Peyer's patch (tissue), 4 donors: ENCODE measurements at places on chromosomes 7 and 10. TPM values are rescaled to one million over a fixed set of nuclear protein-coding genes. Genes with fewer than 3 reads are reported as not detected.
A peak's percentile ranks its signal among the peaks of the same experiment; 100 is the strongest.

Gene PNPLA8
- 14.9 TPM for total RNA-seq

DNA sequence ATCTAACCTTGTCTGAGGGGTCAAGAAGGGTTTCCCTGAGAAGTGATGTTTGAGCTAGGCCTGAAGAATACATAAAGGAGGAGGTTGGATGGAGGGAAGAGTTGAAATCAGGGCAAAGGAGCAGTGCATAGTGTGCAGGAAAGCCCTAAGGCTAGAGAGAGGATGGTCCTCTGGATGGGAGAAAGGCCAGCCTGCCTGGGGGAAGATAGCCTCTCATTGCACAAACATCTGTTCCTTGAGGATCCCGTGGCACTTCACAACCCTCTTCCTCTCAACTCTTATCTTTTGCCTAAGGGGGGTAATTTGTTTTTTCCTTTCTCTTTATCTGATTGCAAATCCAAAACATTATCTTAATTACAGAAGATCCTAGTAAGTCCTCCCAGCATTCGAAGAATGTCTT lies 35.7 kb downstream of the STAMBPL1 start:
- no peaks in the 10 kb centered on the region for H3K36me3 ChIP-seq
- no peaks in the 10 kb centered on the region for H3K4me1 ChIP-seq
- DNase-seq, result no peak

- no peaks in the 10 kb centered on the region for H3K36me3 ChIP-seq
- H3K4me1 ChIP-seq, result peaks cover 6% of the 10 kb centered on the region
- no peak overlapping the region for H3K4me3 ChIP-seq
- H3K27me3 ChIP-seq, result no peaks in the 10 kb centered on the region
- peak overlapping the region; percentile 90 for H3K27ac ChIP-seq
- peak; percentile 87 for DNase-seq
These were observed 38.6 kb upstream of the SH2D4B start for GRCh38 chr10:80498833-80499741.

DNA sequence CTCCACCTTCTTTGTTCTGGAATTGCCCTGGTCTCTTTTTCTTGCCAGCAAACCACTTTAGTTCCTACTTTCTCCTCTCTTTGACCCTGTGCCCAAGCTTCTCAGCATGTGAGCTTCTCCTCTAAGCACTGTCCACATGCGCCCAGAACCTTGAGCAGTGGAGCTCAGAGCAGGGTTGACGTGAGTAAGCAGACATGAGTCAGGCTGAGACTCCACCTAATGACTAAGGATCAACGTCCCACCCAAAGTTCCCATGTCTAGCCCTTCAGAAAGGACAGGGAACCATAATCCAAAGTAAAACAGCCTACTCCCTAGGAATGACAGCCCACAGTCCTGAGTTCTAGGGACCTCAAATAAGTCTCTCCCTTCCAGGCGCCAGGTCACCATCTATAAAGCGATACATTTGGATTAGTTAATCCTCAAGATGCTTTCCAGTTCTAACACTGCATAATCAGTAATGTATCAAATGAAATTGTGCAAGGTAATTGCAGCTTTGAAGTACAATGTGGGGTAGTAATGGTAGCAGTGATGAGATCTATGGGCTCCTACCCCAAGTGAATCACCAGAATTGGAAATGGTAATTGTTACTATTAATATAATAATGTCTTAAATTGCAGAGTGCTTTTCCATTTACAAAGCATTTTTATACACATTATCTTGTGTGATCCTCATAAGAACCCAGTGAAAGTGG lies 44.5 kb downstream of the KCNMA1 start:
- no peaks in the 10 kb centered on the region for H3K36me3 ChIP-seq
- H3K4me3 ChIP-seq, result no peak overlapping the region
- H3K4me1 ChIP-seq, result no peaks in the 10 kb centered on the region
- no peak overlapping the region for H3K27ac ChIP-seq

- H3K4me1 ChIP-seq, result no peaks in the 10 kb centered on the region
- H3K36me3 ChIP-seq, result no peaks in the 10 kb centered on the region
- H3K27me3 ChIP-seq, result no peaks in the 10 kb centered on the region
- no peak for DNase-seq
- H3K27ac ChIP-seq, result no peak overlapping the region
These were observed 370.1 kb upstream of the PRKCQ start for GRCh38 chr10:6950133-6950532.

DNA sequence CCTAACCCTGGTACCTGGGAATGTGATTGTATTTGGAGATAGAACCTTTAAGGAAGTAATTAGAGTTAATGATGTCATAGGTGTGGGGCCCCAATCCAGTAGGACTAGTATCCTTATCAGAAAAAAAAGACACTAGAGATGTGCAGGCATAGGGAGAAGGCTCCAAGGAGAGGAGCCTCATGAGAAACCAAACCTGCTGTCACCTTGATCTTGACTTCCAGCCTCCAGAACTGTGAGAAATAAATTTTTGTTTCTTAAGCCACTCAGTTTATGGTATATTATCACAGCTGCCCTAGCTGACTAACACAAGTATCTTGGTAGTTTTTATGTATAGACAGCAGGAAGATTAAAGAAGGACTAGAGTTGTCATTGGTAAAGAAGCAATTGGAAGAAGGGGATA lies 23.9 kb upstream of the CELF2 start:
- no peak for DNase-seq
- H3K27ac ChIP-seq, result no peak overlapping the region
- H3K4me1 ChIP-seq, result no peaks in the 10 kb centered on the region
- no peaks in the 10 kb centered on the region for H3K27me3 ChIP-seq

DNA sequence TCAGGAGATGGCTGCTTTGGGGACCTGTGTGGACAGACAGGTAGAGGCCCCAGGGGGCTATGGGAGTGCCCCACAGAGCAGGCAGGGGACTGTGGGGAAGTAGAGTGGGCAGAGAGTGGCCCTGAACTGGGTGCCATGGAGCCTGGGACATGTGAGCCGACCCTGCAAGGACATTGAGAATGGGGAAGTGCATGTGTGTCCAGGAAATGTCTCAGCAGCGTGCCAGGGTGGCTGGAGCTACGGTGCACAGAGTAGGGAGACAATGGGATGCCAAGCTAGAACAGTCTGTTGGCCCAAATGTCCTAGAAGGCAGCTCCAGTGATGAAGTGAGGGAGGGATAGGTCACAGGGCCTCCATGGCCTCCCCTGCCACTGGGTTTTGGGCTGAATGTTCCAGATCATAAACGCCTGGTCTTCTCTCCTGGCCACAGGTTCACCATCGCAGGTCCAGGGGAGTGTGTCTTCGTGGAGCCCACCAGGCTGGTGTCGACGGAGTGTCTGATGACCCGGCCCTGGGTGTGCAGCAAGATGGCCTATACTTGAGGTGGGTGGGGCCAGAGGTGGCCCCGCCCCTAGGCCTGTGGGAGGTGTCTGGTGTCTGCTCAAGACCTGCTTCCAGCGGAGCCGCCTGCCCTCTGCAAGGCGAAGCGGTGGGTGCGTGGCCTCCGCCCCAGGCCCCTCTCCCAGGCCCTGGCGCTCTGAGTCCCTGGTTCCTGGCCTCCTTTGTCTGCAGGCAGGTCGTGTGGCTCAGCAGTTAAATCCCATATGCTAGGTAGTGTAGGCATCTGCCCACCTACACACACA lies 20.5 kb downstream of the CLEC2L start:
- DNase-seq, result no peak
- H3K36me3 ChIP-seq, result no peaks in the 10 kb centered on the region
- no peak overlapping the region for H3K4me3 ChIP-seq
- H3K4me1 ChIP-seq, result no peaks in the 10 kb centered on the region
- no peaks in the 10 kb centered on the region for H3K27me3 ChIP-seq
- H3K27ac ChIP-seq, result no peak overlapping the region

Gene NOS3
- 18.2 TPM for total RNA-seq

DNA sequence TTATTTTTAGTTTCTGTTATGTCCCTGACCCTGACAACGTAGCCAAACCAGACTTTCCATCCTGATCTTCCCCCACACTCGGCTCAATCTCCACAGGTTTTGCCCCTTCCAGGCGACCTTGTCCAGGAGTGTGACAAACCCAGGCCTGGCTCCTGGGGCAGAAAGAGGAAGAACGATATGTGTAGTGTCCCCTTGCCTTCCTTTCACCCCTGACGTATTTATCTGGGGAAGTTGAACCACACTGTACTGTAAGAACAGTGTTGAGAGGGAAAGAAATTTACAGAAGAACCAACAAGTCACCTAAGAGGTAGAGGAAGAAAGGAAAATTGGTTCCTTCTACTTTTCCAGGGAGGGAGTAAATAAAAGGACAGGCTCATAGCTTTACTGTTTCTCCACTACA lies 158.0 kb downstream of the VTI1A start:
- no peak for DNase-seq
- no peak overlapping the region for H3K27ac ChIP-seq
- H3K27me3 ChIP-seq, result no peaks in the 10 kb centered on the region
- no peaks in the 10 kb centered on the region for H3K4me1 ChIP-seq

Gene RBP3
- total RNA-seq, result not detected

GRCh38 chr7:1923409-1924257 lies 253.6 kb downstream of the ELFN1 start:
- no peak overlapping the region for H3K27ac ChIP-seq
- H3K36me3 ChIP-seq, result no peaks in the 10 kb centered on the region
- H3K4me3 ChIP-seq, result no peak overlapping the region
- H3K4me1 ChIP-seq, result no peaks in the 10 kb centered on the region
- no peak for DNase-seq

DNA sequence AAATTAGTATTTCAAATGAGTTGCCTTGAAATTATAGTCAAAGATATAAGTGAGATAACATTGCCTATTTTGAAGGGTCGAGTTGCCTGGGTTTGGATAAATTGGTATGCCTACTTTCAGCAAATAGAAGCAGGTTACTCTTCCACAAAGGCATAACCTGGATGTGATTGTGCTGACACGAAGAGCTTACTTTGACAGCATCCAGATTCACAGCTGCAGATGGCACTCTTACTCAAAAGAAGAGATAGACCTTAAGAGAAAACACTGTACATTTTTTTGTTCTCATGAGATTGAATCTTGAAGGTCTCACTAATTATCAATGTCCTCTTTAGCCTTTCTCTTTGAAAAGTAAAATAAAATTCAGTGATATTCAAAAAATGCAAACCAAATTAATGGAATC lies 1338.7 kb downstream of the REEP3 start:
- H3K27me3 ChIP-seq, result no peaks in the 10 kb centered on the region
- no peak overlapping the region for H3K27ac ChIP-seq
- H3K4me1 ChIP-seq, result no peaks in the 10 kb centered on the region
- DNase-seq, result no peak

GRCh38 chr7:69335331-69335730 lies 262.9 kb upstream of the AUTS2 start:
- no peak overlapping the region for H3K4me3 ChIP-seq
- no peaks in the 10 kb centered on the region for H3K36me3 ChIP-seq
- H3K4me1 ChIP-seq, result no peaks in the 10 kb centered on the region
- DNase-seq, result no peak
- no peaks in the 10 kb centered on the region for H3K27me3 ChIP-seq

GRCh38 chr10:13502380-13502779 lies 26.4 kb downstream of the BEND7 start:
- H3K27ac ChIP-seq, result no peak overlapping the region
- no peak overlapping the region for H3K4me3 ChIP-seq
- no peaks in the 10 kb centered on the region for H3K36me3 ChIP-seq
- no peaks in the 10 kb centered on the region for H3K27me3 ChIP-seq
- H3K4me1 ChIP-seq, result no peaks in the 10 kb centered on the region

GRCh38 chr7:18803923-18804322 lies 308.4 kb downstream of the HDAC9 start:
- DNase-seq, result no peak
- no peaks in the 10 kb centered on the region for H3K4me1 ChIP-seq
- no peak overlapping the region for H3K4me3 ChIP-seq
- no peaks in the 10 kb centered on the region for H3K27me3 ChIP-seq
- no peak overlapping the region for H3K27ac ChIP-seq
- H3K36me3 ChIP-seq, result no peaks in the 10 kb centered on the region

DNA sequence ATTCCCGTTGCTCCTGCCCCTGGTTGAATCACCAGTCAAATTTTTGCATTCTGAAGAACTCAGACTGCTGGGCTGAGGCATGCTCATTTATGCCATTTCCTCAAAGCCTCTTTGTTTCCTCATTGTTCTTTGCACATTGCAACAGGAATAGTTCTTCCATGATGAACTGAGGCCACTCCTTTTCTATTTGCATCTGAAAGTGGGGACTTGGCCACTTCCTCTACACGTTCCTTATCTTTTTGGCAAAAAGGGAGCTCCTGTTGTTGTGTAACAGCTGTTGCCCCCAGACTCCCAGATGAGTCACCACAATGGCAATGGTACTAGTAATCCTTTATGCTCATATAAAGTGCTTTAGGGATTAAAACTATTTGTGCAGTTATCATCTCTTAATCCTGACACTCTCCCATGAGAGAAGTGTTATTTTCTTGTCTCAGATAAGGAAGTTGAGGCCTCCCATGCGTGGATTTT lies 20.1 kb upstream of the ITPRID1 start:
- H3K27ac ChIP-seq, result no peak overlapping the region
- no peak for DNase-seq
- no peak overlapping the region for H3K4me3 ChIP-seq

Gene LBX1
- total RNA-seq, result not detected

Gene HOXA4
- total RNA-seq, result 4.1 TPM

GRCh38 chr10:88728107-88728763 lies 22.2 kb downstream of the LIPK start:
- H3K36me3 ChIP-seq, result no peaks in the 10 kb centered on the region
- no peak overlapping the region for H3K4me3 ChIP-seq
- no peak for DNase-seq
- H3K27me3 ChIP-seq, result no peaks in the 10 kb centered on the region

DNA sequence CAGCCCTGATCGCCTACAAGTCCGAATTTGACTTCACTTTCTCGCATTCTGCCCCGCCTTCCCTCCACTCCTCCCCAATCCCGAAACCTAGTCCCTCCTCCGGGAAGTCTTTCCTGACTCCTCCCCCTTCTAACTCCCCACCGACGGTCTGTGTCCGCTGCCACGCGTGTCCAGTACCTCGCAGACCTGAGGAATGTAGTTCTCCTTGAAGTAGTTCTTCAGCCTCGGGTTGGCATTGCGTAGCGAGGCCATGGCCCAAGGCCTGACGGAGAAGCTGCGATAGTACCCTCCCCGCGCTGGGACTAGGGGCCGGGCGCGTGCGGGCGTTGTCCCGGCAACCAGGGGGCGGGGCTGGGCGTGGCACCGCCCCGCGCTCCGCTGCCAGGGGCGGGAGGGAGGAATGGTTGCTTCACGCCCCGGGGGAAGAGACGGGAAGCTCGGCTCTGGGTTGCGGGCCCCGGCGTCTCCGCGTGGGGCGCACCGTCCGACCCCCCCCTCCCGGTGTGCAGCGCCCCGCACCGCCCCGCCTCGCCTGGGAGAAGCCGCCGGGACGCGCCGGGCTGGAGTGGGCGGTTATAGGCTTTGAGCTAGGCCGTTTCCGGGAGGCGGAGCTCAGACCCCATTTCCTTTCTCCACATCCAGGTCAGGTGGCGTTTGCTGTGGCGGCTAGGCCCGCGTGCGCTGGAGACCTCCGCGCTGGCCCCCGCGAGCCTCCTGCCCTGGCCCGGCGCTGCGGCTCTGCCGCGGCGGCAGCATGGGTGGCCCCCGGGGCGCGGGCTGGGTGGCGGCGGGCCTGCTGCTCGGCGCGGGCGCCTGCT lies at the start of the genes ARMC10 and FBXL13:
Gene ARMC10 (plus strand): TSS at position 622 of the 818 bp plus-strand sequence. CDS start 133 bp downstream, at position 755.
Gene FBXL13 (minus strand): TSS at position 278 of the 818 bp plus-strand sequence.
- H3K4me3 ChIP-seq, result peak within 1 kb of the TSS; percentile 82
- peaks cover 16% of the 10 kb centered on the region for H3K4me1 ChIP-seq
- H3K36me3 ChIP-seq, result no peaks in the 10 kb centered on the region
- DNase-seq, result peak; percentile 96

- H3K4me3 ChIP-seq, result no peak overlapping the region
- H3K36me3 ChIP-seq, result no peaks in the 10 kb centered on the region
- H3K27ac ChIP-seq, result peak overlapping the region; percentile 72
- peaks cover 4% of the 10 kb centered on the region for H3K4me1 ChIP-seq
These were observed 8.2 kb downstream of the INPP5A start for GRCh38 chr10:132545659-132546367.

GRCh38 chr10:33722067-33722466 lies 387.6 kb upstream of the NRP1 start:
- no peak for DNase-seq
- H3K4me1 ChIP-seq, result no peaks in the 10 kb centered on the region
- no peaks in the 10 kb centered on the region for H3K27me3 ChIP-seq
- H3K4me3 ChIP-seq, result no peak overlapping the region
- H3K36me3 ChIP-seq, result no peaks in the 10 kb centered on the region

Gene EN2
- not detected for total RNA-seq

Gene CELF2
- total RNA-seq, result 32.8 TPM

Gene ALKBH4
- 19.3 TPM for total RNA-seq
